ENCODE measurements at places on chromosomes 1 and 21. TPM values are rescaled to one million over a fixed set of nuclear protein-coding genes. Genes with fewer than 3 reads are reported as not detected.

Gene SUCO
- 22.4 TPM for total RNA-seq

Gene SELE
- total RNA-seq, result 2.0 TPM

Gene INSRR
- not detected for total RNA-seq

Gene COL11A1
- 2.3 TPM for total RNA-seq

Gene ADAMTS4
- 16.0 TPM for total RNA-seq

Gene ITLN1
- total RNA-seq, result not detected

Data from epithelial cell of umbilical artery (primary cell).